Prostate gland (tissue), 2 donors: ENCODE measurements at places on chromosomes 12 and 14.

DNA sequence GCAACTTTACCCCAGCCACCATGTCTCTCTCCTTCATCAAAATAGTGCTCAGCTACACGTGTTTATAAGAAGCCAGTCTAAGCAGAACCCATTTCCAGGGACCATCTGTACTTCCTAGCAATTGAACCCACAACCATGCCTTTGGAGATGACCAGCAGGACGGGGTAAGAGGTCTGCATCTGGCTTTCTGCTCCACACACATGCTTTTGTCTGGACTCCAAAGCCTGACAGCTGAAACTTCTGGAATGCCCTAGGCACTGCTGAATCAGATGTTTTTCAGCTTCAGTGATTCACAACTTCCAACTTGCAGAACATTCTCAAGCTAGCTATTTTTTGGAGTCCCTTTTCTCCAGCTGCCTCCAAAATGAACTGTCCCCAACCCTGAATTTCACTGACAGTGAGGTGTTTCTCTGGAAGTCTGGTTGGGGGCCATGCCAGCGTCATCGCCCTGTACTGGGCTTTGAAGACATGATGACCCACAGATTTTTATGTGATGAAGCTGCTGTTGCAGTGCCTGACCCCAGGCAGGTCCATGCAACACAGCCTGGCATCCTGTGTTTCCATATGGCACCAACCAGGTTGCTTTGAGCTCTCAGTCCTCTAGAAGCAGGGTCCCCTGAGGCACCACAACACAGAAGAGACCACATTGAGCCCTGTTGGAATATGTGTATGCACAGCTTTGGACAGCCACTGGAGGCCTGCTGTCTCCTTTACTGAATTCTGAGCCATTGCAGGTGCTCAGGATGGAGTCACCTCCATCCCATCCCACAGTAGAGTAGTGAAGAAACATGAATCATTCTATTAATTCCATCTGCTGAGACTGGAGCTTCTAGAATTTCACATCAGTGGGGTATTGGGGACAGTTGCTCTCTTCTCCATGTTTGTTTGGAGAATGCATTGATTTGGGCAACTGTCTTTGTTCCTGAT lies 80.2 kb downstream of the NUAK1 start:
- no peak for DNase-seq

DNA sequence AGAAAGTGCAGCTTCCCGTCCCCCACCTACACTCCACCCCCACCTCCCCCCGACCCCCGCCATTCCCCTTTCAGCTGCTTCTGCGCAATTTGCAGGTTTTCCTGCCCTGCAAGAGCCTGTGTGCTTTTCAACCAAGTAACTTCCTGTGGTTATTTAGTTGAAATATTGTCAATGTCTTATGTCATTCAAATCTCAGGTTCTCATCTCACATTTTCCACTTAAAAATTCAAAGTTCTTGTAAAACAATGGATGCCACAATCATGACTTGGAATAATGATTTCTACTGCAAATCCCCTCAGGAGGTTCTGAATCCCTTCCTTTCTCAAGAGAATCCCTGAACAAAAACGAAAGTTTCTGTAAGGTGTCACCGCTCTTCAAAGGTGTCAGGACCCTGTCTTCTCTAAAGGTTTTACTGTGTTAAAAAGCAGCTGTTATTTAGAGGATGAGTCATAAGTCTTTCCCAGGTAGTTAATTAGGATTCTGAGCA lies 31.6 kb downstream of the WBP11 start:
- no peak for DNase-seq

DNA sequence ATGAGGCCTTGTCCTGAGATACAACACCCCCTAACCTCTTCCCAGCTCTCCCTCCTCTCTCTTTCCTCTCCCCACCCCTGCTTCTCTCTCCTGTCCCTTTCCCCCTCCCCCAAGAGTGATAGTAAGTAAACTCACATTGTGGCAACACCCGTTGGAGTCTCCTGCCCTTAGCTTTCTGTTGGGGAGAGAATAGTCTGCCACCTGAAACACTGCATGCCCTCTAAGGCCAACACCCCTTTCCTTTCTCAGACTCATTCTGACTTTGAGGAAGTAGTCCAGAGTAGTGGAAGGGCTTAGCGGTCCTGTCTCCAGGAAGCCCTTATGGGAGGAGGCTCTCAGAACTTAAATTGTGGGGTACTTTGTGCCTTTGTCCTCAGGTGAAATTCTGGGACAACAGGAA lies 95.2 kb downstream of the PRKCH start:
- no peak for DNase-seq

DNA sequence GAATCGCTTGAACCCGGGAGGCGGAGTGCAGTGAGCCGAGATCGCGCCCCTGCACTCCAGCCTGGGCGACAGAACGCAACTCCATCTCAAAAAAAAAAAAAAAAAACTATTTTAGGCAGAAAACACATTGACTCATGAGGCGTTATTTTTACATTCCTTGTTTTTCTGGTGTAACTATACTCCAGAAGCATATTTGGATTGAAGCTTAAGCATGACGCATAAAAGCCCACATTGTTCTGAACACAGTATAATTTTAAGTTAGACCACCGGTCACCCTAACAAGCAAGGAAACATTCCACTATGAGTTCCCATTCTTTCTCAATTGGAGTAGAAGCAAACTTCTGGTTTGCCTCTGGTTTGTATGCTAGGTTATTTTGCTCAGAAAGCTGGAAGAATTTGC lies 173.0 kb downstream of the MYRFL start:
- DNase-seq: no peak

- DNase-seq: peak; percentile 21
Measured at GRCh38 chr14:77498120-77498979, at the start of gene ISM2. TSS of gene ISM2 (minus strand) at chr14:77498816. CDS start at chr14:77498793, 23 bp downstream.

- no peak for DNase-seq
Measured at GRCh38 chr12:8948701-8949341, 624 bp downstream of the M6PR start.
